ENCODE measurements at places on chromosomes 1 and 21.

- DNase-seq, result no peak
These were observed 775 bp upstream of the AIM2 start for GRCh38 chr1:159077120-159077961.

DNA sequence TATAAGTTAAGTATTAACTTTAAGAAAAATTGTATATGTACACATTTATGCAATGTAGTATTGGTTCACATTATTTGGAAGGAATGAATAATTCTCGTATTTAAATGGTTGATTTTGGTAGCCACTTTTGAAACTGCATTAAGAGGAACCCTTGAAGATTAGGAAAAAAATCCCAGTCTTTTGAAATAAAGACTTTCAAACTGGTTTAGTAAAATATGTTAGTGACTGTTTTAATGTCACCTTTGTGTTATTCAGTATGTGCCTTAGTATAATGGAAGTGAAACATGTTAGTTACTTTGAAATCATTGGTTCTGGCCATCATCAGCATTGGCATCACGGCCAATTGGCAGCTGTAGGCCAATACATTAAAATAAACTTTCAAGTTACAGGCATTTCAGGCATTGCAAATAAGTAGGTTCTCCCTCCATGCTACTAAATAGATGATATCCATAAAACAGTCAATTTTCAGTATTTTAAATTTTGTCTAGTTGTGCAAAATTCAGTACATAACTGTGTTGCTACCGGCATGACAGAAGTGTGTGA lies 4.4 kb downstream of the MIER1 start:
- DNase-seq, result no peak

DNA sequence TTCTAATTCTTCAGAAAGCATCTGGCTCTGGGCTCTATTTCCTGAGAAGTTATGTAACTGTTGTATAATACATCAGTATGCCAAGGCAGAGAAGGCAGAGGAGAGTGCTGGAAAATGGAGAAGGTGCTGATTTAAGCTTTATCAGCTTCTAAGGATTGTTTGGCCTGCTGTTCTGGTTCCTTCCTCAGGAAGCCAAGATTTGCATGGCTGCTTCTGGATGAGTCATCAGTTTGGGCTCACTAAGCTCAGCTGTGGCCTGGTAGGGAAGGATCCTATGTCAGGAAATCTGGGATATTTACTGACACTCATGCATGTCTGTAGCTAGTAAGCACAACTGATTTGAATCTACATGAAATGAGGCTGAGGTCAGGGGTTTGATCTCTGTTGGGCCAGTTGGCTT lies 73.2 kb upstream of the ADGRL4 start:
- no peak for DNase-seq

DNA sequence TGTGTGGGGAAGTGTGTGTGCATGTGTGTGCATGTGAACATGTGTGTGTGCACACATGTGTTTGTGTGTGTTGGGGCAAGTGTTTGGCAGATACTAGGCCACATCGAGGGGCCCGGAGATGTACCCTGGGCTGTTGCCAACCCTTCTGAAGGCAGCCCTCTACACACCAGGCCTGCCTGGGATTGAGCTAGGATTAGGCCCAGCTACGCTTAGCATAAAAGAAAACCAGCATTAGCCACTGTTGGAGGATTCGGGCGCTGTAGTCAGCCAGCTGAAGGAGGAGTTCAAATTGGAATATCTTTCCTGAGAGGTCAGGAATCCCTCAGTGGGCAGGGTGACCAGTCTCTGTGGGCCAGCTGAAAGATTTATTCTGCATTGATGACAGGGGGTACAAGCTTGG lies 10.6 kb upstream of the ALX3 start:
- DNase-seq, result no peak

- DNase-seq, result no peak
These were observed 40.7 kb upstream of the DHCR24 start for GRCh38 chr1:54927472-54928240.

- DNase-seq, result no peak
These were observed 5.4 kb upstream of the RGSL1 start for GRCh38 chr1:182444497-182444896.

DNA sequence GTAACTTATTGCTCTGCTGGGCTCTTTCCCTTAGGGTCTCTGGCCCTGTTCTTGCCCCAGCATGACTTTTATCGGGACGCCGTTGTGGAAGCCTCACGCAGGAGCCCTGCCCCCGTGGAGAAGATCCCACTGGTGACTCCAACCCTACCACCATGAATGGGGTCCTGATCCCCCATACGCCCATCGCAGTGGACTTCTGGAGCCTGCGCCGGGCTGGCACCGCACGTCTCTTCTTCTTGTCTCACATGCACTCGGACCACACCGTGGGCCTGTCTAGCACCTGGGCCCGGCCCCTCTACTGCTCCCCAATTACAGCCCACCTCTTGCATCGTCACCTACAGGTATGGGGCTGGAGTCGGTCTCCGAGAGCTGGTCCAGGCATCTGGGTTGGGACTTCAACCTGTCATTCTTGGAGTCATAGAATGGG lies 322 bp downstream of the DCLRE1B start:
- DNase-seq, result no peak
